HepG2 (cell line): ENCODE measurements at places on chromosomes 12 and 14. TPM values are rescaled to one million over a fixed set of nuclear protein-coding genes. Genes with fewer than 3 reads are reported as not detected.
A peak's percentile ranks its signal among the peaks of the same experiment; 100 is the strongest.

- DNase-seq = peak; percentile 59
These were observed 37.8 kb downstream of the PHETA1 start for GRCh38 chr12:111330800-111331752.

The CELA1 gene
- not detected in 2 replicates for total RNA-seq

DNA sequence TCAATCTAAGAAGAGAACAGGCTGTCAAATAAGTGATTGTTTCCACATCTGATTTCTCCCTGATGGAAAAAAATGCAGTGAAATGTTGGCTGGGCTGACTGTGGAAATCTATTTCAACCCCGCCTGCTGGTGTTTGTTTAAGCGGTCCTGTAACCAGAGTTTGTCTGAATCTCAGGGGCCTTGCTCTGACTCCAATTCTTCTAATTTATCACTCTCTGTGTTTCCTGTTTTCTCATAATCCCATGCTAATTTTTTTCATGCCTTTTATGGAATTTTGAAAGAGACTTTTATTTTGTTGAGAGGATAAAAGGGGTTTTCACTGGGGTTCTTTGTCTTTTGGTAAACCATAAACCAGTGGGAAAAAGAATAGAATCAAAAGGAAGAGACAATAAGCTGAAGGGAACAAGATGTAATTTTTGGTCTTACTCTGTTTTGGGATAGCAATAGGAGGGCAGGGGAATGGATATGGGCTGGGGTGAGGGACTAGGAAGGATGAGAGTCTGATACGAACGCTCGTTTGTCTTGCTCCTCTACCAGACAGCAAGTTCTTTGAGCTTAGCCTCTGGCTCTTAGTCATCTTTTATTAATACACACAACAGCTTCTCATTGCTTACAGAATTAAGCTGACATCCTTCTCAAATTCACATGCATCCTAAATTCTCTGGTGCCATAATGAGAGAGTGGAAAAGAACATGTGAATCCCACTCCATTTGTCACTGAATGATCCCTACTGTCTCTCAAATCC is 8.0 kb upstream of the MGP start:
- DNase-seq = no peak

- DNase-seq = peak; percentile 18
These were observed 68.7 kb upstream of the MED13L start for GRCh38 chr12:116346222-116346621.

The GRIP1 gene
- total RNA-seq = not detected in 2 replicates
